ENCODE measurements at places on chromosomes 2 and 18.

DNA sequence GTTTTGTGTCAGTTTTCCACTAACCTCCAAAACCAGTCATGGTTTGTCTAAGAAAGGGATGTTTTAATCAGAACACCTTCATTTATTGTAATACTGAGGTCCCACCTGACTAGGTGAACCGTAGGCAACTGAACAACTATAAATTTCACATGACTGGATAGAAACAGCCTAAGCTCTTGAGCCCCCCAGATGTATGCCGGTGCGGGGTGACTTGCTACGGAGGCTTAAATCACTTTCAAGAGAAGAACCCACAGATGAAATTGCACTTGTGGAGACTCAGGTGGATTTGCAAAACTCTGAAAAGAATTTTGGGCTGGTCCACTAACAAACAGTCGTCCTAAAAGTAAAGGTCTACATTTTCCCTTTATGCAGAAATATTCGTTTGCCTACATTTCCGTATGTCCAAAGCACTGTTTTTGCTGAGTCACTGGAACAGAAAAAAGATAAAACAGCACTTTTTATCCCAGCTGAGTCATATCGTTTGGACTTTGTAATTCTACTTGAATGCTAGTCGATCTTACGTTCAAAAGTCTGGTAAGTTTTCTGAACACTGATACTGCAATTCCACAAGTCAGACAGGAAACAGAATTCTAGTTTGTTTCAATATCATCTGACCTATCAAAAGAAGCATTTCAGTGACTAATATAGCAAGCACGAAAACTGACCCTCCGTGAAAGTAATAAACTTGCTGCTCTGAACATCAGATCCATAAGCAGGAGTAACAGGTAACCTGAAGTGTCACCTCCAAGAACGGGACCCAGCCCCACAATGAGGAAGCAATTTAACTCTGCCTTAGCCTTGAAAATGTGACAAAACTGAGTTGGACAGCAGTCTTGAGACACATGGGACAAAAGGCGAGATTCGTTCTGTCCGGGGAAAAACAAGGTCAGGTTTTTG is 18.1 kb downstream of the ZNF516 start:
- DNase-seq, result no peak

GRCh38 chr18:48931680-48932461 is 18.9 kb downstream of the SMAD7 start:
- DNase-seq, result no peak

- DNase-seq, result no peak
These were observed 9.6 kb downstream of the GDF7 start for GRCh38 chr2:20676353-20677215.

- DNase-seq, result no peak
These were observed 127.4 kb downstream of the DPP4 start for GRCh38 chr2:161946489-161947107.

DNA sequence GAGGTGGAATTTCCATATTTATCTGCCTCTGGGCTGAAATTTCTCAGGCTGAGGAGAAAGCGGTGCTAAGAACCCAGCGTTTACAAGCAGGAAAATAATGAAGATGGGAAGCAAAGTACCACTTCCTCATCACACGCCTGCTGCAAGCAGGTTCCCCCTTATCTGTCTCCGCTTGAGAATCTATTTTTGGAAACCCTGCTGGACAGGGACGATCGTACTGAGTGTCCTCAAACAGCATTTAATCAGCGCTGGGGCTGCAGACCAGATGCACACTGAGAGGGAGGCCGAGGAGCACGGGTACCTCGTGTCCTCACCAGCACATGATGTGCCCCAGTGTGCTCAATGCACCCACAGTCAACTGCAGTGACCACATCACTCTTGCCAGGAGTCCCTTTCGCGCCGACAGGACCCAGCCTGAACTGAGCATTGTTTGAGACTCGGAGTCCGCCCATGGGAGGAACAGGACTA is 160.4 kb downstream of the HDAC4 start:
- DNase-seq, result no peak

DNA sequence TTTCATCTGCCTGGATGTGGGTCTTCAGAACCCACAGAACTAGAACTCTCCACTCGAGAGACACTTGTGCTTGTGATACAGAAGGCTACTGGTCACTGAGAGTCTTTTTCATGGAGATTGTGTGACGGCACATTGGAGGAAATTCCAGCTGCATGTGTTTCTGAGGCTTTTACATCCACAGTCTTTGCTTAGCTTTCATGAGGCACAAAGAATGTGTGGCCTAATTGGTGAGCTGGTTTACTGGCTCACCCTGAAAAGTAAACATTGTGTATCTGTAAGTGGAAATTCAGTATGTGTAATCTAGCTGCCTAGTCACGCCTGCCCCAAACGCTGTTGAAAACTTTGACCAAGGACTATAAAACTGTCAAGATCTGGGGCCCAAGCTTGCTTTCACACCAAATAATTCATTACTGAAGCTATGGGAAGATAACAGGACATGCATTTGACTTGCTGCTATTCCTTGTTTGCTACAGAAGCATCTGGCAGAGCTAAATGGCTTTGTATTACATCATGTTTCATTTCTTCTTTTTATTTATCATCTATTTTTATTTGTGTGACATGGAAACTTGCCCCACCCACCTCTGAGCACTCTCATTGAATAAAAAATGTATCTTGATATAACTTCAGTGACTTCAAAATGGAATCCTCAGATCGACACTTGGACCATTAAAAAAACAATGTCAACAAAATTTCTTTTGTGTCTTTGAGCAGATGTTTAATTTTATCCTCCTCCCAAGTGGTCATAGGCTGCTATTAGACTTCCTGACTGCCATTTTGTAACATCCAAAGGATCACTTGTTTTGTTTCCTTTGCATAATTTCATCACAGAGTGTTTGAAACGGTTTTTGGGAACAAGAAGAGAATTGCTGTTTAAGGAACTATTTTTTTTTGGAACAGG is 80.2 kb downstream of the EFEMP1 start:
- no peak for DNase-seq

- no peak for DNase-seq
These were observed 95.5 kb upstream of the AGAP1 start for GRCh38 chr2:235398321-235398720.

DNA sequence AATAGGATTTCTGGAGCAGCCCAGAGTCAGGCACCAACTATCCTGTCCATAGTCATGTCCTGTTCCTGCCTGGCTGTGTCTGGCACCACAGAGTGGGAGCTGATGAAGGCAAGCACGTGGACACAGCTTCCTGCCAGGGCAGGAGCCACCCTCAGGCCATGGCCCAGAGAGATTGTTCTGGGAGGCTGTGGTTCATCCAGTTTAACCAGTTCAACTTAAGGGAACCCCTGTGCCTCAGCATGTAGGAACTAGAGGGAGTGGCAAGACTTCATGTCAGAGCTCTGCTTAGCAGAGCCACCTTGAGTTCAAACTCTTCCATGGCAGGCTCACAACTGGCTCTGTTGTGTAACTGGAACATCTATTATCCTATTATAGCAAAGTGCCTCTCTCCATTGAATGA is 73.2 kb upstream of the NCKAP5 start:
- no peak for DNase-seq

- no peak for DNase-seq
These were observed 14.2 kb downstream of the NIFK start for GRCh38 chr2:121722479-121722878.

GRCh38 chr2:166314022-166314759 is 61.6 kb downstream of the SCN9A start:
- no peak for DNase-seq

DNA sequence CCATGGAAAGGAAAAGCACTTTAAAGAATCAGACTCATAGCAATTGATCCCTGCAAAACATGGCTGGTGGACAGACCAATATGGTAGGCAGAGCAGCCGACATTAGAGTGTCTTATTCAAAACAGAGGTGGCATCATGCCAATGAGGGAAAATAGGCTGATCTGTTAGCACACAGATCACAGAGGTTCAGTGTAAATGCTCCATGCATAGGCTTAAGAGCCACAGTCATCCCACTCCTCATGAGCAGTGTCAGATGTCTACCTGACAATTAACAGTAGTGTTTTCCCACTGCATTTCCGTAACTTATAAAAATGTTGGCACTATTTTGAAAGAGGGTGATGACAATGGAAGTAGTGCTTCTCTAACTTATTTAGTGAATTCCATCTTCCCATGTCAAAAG is 86.7 kb downstream of the SPATS2L start:
- no peak for DNase-seq

All from SIG-M5 (cell line).